Renal cortex interstitium (tissue), 15 donors: ENCODE measurements at places on chromosomes 3 and 15. TPM values are rescaled to one million over a fixed set of nuclear protein-coding genes. Genes with fewer than 3 reads are reported as not detected.

TMEM43 gene
- polyA plus RNA-seq, result 56.0 TPM

ALG1L2 gene
- polyA plus RNA-seq, result 2.0 TPM

POLQ gene
- 7.4 TPM for polyA plus RNA-seq

MYL3 gene
- 22.5 TPM for polyA plus RNA-seq

HES1 gene
- 73.7 TPM for polyA plus RNA-seq

PRR20G gene
- polyA plus RNA-seq, result not detected

ZNF80 gene
- not detected for polyA plus RNA-seq

ACKR2 gene
- polyA plus RNA-seq, result 3.0 TPM

MEX3B gene
- polyA plus RNA-seq, result 17.1 TPM

TXNRD3 gene
- 19.0 TPM for polyA plus RNA-seq

ERC2 gene
- polyA plus RNA-seq, result 2.4 TPM

MYRIP gene
- 2.3 TPM for polyA plus RNA-seq
